ENCODE measurements at places on chromosomes 12 and 14.

DNA sequence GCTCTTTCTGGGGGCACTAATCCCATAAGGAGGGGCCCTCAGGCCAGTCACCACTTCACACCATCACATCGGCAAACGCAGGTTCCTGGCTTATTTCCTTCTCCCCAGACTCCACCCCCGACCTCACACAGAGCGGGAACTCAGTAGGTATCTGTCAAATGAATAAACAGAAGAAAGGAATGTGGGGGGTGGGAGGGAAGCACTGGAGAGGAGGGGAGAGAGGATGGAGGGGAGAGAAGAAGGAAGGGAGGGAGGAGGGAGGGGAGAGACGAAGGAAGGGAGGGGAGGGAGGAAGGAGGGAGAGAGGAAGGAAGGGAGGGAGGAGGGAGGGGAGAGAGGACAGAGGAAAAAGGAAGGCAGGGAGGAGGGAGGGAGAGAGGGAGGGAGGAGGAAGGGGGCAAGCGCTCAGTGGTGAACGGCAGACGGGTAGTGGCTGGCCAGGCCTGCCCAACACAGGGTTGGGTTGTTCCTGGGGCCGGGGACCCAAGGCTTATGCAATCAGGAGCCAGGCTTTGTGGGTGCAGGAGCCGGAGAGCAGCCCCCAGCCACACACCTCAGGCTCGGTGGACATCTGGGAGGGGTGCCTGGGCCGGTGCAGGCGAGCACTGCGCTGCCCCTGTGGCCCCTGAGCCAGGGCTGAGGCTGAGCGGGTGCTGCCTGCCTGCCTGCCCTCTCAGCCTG lies 52.6 kb upstream of the FBRSL1 start:
- no peak overlapping the region for H3K27ac ChIP-seq
- H3K36me3 ChIP-seq, result no peaks in the 10 kb centered on the region
- H3K4me1 ChIP-seq, result no peaks in the 10 kb centered on the region
- no peak overlapping the region for H3K4me3 ChIP-seq

DNA sequence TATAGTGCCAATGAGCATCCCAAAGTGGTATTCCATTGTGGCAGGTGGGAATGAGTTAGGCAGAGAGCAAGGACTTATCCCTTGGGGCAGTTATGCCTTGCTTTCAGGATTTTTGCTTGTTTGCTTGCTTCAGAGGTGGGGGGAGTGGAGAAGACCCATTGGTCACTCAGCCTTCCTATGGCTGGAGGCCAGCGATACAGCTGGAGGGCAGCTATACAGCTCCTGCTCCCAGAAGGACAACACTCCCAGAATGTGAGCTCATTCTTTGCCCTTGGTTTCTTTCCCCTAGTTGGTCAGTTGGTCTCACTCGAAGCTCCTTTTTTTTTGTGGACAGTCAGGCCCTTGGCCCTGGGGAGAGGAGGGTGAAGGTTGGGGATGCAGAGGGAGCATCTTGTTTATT lies 14.5 kb downstream of the KRT83 start:
- no peak for DNase-seq
- H3K27ac ChIP-seq, result no peak overlapping the region
- no peaks in the 10 kb centered on the region for H3K36me3 ChIP-seq
- peaks cover 4% of the 10 kb centered on the region for H3K4me1 ChIP-seq

- no peaks in the 10 kb centered on the region for H3K27me3 ChIP-seq
- no peak overlapping the region for H3K4me3 ChIP-seq
- H3K36me3 ChIP-seq, result no peaks in the 10 kb centered on the region
- no peaks in the 10 kb centered on the region for H3K4me1 ChIP-seq
- H3K27ac ChIP-seq, result no peak overlapping the region
These were observed 199.6 kb upstream of the SRRM4 start for GRCh38 chr12:118781692-118782091.

DNA sequence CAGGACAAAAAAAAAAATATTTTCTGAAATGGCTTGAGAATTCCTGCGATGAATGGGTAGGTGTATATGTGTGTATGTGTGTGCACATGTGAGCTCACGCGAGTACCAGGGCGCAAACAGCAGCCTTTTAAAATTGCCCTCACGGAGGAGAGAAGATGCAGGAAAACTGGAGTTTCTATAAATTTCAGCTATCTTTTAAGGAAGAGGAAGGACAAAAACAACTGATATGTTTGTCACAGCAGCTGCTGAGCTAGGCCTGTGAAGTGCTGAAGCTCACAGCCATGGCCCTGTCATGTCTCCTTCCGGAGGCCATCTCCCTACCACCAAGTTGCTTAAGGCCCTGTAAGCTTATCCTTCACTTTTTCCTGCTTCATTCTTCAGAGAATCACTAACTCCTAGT lies 40.8 kb downstream of the DUSP16 start:
- H3K4me3 ChIP-seq, result no peak overlapping the region
- no peaks in the 10 kb centered on the region for H3K36me3 ChIP-seq
- no peaks in the 10 kb centered on the region for H3K27me3 ChIP-seq
- no peak for DNase-seq

GRCh38 chr14:104390941-104391901 lies 188.3 kb upstream of the C14orf180 start:
- H3K36me3 ChIP-seq, result no peaks in the 10 kb centered on the region
- peak; percentile 57 for DNase-seq
- H3K27me3 ChIP-seq, result no peaks in the 10 kb centered on the region
- H3K4me1 ChIP-seq, result no peaks in the 10 kb centered on the region
- no peak overlapping the region for H3K27ac ChIP-seq

GRCh38 chr12:68370006-68370590 lies 37.9 kb upstream of the MDM1 start:
- H3K4me1 ChIP-seq, result no peaks in the 10 kb centered on the region
- no peaks in the 10 kb centered on the region for H3K36me3 ChIP-seq
- H3K27ac ChIP-seq, result no peak overlapping the region
- no peak overlapping the region for H3K4me3 ChIP-seq

GRCh38 chr12:106392759-106393158 lies 35.2 kb downstream of the POLR3B start:
- H3K4me1 ChIP-seq, result no peaks in the 10 kb centered on the region
- no peak overlapping the region for H3K4me3 ChIP-seq
- no peak overlapping the region for H3K27ac ChIP-seq

- H3K4me3 ChIP-seq, result no peak overlapping the region
- no peak for DNase-seq
- H3K36me3 ChIP-seq, result no peaks in the 10 kb centered on the region
- no peaks in the 10 kb centered on the region for H3K4me1 ChIP-seq
- no peak overlapping the region for H3K27ac ChIP-seq
These were observed 154.2 kb downstream of the PLCZ1 start for GRCh38 chr12:18583655-18584054.

- no peaks in the 10 kb centered on the region for H3K27me3 ChIP-seq
- no peak for DNase-seq
- H3K4me1 ChIP-seq, result no peaks in the 10 kb centered on the region
These were observed 45.4 kb downstream of the VCPKMT start for GRCh38 chr14:50070840-50071548.

DNA sequence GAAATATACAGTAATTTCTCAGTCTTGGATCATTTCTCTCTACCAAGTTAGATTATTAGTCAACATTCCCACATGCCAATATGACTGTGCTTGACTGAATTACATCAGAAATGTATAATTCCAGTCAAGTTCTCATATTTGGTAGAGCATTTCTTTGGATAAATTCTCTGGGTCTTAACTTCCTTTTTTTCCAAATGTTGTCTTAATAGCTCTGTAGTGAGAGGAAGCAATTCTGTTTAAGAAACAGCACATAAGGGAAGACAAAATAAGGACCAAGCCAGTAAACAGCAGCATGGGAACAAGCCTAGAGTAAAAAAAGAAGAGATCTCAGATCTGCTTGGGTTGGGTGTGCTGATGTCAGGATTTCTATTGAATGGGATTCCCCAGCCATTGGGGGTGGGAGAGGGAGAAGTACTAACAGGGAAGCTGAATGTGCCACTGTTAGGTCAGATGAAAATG lies 14.2 kb upstream of the DYRK2 start:
- no peaks in the 10 kb centered on the region for H3K36me3 ChIP-seq
- H3K27me3 ChIP-seq, result no peaks in the 10 kb centered on the region
- no peak for DNase-seq
- H3K27ac ChIP-seq, result no peak overlapping the region
- no peak overlapping the region for H3K4me3 ChIP-seq
- H3K4me1 ChIP-seq, result peaks cover 3% of the 10 kb centered on the region

GRCh38 chr12:100567945-100568344 lies 5.5 kb upstream of the GAS2L3 start:
- H3K4me3 ChIP-seq, result no peak overlapping the region
- H3K4me1 ChIP-seq, result no peaks in the 10 kb centered on the region
- no peaks in the 10 kb centered on the region for H3K36me3 ChIP-seq
- H3K27ac ChIP-seq, result no peak overlapping the region
- H3K27me3 ChIP-seq, result no peaks in the 10 kb centered on the region
- no peak for DNase-seq

Measured in ascending aorta (tissue), 2 donors.